Neuronal stem cell (in vitro differentiated cells): ENCODE measurements at places on chromosomes 12 and 14.

DNA sequence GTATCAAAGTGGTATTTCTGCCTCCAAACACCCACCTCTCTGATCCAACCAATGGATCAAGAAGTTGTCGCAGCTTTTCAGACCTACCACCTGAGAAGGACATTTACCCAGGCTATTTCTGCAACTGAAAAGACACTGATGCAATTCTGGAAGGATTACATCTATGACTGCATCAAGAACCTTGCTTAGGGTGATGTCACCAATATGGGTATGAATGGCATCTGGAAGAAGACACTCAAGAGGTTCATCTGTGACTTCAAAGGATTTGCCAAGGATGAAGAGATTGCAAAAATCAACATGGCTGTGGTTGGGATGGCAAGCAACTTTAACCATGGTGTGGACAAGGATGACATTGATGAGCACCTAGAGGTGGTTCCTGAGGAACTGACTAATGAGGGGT is 154.2 kb downstream of the PCNX1 start:
- DNase-seq, result no peak

DNA sequence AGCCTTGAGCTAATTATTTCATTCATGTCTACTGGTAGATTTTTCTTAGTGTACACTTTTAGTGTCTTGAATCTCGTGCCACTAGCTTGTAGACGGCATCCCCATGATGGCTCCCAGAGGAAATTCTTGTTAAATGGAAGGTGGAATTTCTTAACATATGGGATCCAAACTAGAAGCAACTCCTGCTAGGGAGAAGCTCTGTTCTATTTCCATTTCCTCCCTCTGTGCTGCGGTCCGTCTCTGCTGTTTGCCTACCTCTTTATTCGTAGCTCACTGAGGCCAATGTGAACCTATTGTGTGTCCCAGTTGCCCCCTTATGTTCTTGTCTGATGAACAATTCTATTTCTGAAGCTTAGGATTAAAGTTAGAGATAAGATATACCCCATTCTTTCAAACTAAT is 588 bp downstream of the PIK3C2G start:
- no peak for DNase-seq

GRCh38 chr12:122094735-122095631 is 16.4 kb downstream of the MLXIP start:
- DNase-seq, result no peak

GRCh38 chr12:94092516-94093241 is 55.7 kb upstream of the PLXNC1 start:
- no peak for DNase-seq

- DNase-seq, result no peak
Observed at GRCh38 chr12:47102845-47103651, 23.3 kb upstream of the AMIGO2 start.

- peak; percentile 61 for DNase-seq
Observed at GRCh38 chr12:111211910-111212757, 156.8 kb downstream of the PHETA1 start.

GRCh38 chr12:460261-461230 is 807 bp downstream of the B4GALNT3 start:
- no peak for DNase-seq

GRCh38 chr12:31768046-31768445 is 39.2 kb upstream of the AMN1 start:
- DNase-seq, result no peak

DNA sequence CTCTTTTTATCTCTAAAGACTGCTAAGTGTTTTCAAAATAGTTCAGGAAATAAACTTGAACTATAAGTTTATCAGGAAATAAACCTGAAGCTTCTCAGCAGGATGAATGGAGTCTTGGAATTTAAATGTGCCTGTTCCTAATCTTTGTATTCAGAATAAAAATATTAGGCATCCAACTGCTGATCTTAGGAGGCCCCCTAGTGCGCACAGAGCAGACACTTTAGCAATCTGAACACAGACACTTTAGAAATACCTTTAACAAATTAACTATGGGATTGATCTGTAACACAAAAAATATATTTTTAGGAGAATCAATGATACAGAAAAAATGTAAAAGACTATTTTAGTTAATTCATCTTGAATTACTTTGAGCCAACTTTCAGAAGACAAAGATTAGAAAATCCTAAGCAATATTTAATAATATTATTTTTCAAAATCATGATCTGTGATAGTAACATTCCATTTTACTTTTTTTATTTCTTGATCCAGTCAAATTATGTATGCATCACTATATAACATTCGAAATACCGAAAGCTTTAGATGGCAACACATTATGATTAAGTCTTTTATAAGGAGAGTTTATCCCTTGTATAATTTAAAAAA is 80.9 kb downstream of the SLC41A2 start:
- no peak for DNase-seq

- no peak for DNase-seq
Observed at GRCh38 chr12:48969833-48970701, 1.5 kb downstream of the WNT10B start.
